Central memory CD4-positive, alpha-beta T cell (primary cell): ENCODE measurements at places on chromosomes 12 and 14.

GRCh38 chr14:100728962-100729361 lies 2.3 kb downstream of the DLK1 start:
- DNase-seq: no peak

GRCh38 chr14:75521415-75522199 lies 662 bp upstream of the BATF start:
- DNase-seq: no peak

GRCh38 chr12:72135021-72135301 lies 137.2 kb upstream of the TRHDE start:
- DNase-seq: no peak

DNA sequence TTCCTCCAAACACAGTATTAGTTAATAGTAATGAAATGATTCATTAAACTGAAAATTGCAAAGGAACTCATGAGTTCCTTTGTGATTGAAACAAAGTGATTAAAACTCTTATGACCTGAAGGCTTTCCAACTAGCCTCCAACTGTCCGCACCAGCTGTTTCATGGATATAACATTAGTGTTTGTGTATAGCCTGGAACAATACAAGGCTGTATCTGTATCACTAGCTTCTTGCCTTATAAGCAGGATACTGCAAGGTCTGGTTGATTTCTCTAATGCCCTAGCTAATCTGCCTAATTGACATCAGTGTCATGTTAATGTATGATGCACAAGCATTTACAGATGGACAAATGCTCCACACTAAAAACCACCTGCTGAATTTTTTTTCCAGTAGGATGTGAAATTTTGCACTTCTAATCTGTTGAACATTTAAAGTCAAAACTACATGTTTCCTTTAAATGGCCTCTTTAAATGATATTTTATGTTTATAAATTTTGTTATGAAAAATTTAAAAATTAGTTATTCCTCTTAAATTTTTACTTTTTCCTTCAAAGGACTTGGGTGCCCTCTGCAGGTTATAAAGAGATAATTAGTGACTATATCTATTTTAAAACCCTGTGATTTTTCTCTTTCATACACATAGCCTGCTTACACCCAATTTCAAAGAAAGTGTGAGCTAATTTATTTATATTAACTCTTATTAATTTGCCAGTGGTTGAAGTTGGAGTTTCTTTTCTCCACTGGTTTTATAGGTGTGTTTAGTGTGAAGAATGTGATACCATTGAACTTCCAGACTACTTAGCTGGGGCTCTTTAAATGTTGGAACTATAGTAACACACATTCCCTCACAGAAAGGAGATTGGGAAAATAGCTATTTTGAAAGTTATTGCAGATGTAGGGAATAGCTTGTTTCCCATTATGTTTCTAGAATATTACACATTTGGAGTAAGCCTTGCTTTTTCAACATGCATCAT lies 25.4 kb downstream of the AP5M1 start:
- no peak for DNase-seq

GRCh38 chr12:5222011-5222461 lies 178.4 kb downstream of the KCNA5 start:
- DNase-seq: no peak

DNA sequence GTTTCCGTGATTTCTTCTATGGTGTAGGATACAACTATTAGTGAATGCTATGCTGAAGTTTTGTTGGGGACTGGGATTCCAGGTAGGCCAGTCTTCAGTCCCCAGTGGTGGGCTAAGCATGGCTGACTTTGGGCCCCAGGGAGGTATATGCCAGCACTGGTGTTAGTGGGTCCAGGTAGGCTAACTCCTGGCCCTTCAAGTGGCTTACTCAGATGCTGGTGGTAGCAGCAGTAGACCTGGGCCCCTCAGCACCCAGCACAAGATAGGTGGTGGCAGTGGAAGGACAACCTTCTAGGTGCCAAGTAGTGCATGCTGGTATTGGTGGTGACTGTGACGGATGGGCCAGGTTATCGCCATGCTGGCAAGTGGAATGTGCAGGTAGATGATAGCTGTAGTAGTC lies 955.1 kb downstream of the TMTC2 start:
- no peak for DNase-seq

DNA sequence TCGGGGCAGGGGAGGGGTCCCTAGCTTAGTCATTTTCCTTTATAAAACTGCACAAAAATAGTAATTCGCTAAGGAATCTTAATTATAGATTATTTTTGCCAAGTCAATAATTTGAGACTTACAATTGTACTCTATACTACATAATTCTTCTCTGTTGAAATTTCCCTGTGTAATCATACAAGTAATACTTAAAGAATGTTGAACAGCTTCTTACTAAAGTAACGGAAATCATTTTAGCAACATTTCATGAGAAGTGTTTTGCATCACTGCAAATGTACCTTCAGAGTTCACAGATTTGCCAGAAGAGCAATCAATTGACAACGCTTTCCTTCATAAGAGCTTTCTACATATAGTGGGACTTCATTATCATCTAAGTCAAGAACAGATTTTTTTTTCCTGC lies 7.9 kb upstream of the GNG2 start:
- no peak for DNase-seq

DNA sequence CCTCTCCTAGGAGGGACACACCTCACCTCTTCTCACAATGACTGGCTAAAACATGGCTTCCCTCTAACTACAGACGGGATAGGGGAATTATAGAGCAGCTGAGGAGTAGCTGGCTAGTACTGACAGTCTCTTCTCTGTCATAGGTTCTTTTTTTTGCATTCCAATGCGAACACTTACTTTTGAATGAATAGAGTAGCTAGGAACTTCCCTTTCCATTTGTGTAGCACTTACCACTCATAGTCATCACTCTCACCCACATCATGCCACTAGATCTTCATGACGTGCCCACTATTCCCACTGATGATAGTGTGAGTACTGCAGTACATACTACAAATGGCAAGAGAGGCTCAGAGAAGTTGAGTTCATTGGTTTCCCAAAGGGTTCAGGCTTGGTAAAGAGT lies 143.9 kb upstream of the HIF1A start:
- DNase-seq: no peak

- DNase-seq: no peak
These were observed 925.4 kb downstream of the GALC start for GRCh38 chr14:87067591-87067990.

GRCh38 chr12:62603811-62604098 lies 137.1 kb downstream of the MON2 start:
- no peak for DNase-seq

DNA sequence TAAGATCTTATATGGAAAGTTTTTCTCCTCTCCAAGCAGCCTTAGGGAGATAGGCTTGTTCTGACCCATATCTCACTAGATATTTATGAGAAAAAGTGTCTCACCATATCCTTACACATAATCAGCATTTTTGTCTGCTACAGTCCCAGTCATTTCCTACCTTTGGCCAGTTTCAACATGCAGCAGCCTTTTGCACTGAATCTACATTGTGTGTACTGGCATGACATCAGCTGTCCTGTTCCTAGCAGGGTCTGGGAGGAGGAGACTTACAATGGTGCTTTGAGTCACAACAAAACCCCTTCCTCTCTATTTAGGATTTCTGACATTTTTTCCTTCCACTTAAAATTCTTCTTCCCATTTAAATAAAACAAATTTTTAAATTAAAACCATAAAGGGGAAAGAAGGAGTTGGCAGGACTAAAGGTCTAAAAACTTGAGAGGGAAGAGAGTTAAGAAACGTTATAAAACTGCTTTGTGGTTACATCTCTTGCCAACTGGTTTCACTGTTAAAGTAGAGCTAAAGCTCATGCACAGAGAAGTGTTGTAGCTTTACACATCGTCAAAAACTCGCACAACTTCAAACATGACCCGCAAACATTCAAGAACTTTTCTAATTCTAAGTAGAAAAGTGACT lies 53.3 kb upstream of the CERS5 start:
- DNase-seq: peak; percentile 19

- no peak for DNase-seq
These were observed 14.4 kb downstream of the AREL1 start for GRCh38 chr14:74698465-74698864.

DNA sequence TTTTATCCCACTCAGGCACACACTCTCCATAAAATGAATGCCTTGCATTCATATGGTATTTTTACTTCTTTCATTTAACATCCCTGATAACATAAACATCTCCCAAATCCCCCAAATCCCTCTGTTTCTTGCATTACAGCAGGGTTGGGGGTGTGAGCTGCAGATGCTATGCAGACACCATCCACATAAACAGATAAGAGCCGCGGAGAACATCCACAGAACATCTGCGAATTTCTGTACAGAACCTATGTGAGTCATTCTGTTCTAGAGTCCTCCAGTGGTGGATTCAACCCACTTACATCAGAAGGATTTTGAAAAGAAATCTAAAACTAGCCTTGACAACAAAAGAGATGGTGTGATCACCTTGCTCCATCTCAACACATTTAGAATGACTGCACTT lies 20.3 kb downstream of the FBLN5 start:
- DNase-seq: no peak

DNA sequence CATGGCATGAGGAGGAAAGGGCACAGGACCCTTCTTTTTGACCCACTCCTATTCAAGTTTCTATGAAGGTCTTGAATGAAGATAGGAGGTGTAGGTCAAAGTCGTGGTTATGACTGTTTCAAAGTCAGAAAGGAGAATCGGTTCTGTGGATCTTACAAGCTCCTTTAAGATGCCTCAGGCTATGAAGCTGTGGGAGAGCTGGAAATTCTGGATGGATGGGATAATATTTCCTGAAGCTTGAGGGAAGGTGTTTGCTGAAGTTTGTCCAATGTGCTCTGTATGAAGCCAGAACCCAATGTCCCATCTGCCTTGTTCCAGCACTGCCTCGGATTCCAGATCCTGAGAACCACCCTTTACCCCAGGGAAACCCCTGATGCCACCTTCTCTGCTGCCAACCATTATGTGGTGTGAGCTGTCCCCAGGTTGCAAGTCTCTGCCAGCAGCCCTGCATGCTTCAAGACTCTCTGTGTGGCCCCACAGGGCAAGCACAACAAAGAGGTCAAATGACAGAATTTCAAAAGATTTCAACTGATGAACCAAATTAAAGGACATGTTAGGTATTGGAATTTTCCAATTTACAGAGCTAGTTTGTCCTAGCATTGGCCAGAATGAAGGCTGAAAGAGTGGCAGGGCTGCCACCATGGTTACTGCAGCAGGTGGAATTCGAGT lies 472.0 kb downstream of the RGS6 start:
- no peak for DNase-seq

GRCh38 chr12:442235-442884 lies 17.4 kb upstream of the B4GALNT3 start:
- peak; percentile 35 for DNase-seq

DNA sequence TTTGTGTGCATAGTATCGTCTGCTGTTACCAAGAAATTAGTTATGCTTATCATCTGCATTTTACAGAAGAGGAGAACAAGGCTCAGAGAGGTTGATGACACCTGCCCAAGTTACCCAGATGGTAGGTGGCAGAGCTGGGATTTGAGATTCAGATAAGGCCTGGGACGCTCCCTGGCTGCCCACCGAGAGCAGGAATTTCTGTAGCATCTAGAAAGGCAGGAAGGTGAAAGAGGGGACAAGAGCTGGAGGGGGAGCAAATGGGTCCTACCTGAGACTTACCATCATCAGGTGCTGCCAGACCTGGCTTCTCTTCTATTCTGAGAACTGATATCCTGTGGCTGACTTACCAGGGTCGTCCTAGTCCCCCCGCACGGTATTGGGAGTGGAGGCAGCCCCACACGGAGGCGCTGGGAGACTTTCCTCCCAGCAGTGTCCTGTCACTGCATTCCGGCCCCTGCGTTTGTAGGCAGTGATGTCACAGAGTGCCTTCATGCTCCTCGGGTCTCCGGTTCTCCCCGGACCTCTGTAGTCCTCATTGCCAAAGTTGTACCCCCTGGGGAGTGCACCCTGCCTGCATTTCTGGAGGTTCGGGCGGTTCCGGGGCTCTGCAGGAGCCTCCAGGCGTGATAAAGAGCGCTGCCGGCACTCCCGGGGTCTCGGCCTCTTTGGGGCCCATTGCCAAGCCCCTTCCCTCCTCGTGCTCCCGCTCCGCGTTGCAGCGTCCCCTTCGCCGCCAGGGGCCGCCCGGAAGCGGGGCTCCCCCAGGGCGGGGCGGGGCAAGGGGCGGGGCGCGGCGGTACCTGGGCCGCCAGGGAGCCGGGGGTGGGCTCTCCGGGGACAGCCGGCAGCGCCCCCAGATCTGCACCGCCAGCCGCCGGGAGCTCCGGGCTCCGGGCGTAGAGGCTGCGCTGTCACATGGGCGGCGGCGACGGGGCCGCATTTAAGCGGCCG lies at the start of gene CABP1:
Gene CABP1 (plus strand): TSS at position 856 of the 951 bp plus-strand sequence. CDS start 60 bp downstream, at position 916.
- peak; percentile 17 for DNase-seq

DNA sequence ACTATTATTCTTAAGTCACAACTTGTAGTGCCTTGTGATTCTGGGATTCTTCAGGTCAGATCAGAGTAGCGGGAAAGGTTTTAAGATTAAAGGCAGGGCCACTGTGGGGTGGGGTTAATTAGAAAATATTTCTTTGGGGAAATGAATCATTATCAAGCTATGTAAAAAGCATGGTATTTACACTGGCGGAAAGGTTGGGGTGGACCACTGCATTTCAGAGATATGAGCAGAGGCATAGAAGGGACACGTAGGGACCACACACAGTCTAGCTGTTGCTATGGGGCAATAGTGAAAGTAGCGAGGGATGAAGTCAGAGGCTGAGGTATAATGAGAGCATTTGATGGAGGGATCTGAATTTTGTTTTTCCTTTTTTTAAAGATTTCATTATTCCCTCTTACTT lies 31.7 kb upstream of the KCNH3 start:
- no peak for DNase-seq

DNA sequence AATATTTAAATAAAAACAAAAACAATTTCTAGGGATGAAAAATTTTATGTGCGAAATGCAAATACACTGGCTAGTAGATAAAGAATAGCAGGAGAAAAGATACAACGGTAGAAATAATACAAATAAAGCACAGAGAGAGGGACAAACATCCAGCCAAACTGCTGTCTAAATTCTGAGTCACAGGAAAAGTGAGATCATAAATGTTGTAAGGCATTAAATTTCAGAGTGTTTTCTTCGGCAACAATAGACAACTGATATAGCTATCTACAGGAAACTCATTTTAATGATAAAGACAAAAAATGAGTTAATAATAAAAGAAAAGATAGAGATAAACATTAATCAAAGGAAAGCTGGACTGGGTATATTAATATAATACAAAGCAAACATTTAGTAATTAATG lies 122.2 kb downstream of the NTS start:
- no peak for DNase-seq

- no peak for DNase-seq
These were observed 6.7 kb upstream of the RNASE10 start for GRCh38 chr14:20498622-20499021.

- no peak for DNase-seq
These were observed 827 bp upstream of the TEDC1 start for GRCh38 chr14:105490267-105490571.

- no peak for DNase-seq
These were observed 6.3 kb downstream of the FRS2 start for GRCh38 chr12:69476276-69477017.

GRCh38 chr12:48183876-48184548 lies 568 bp downstream of the CCDC184 start:
- DNase-seq: no peak

- no peak for DNase-seq
These were observed 4.5 kb upstream of the NYNRIN start for GRCh38 chr14:24394275-24394674.

GRCh38 chr14:70828188-70828587 lies 18.9 kb upstream of the MAP3K9 start:
- no peak for DNase-seq
